ENCODE measurements at places on chromosomes 2 and 18.

DNA sequence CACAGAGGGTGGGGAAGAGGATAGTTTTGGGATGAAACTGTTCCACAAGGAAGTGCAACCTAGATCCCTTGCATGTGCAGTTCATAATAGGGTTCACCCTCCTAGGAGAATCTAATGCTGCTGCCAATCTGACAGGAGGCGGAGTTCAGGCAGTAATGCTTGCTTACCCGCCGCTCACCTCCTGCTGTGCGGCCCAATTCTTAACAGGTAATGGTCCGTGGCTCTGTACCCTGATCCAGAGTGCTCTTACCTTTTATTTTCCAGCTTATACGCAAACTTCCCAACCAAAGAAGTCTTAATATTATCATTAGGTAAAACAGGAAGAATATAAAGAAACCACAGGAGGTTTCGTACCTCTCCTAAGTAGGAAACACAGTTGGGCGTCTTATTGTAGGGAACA lies 82.7 kb upstream of the CD302 start:
- DNase-seq = no peak

GRCh38 chr2:26504002-26504401 lies 26.1 kb upstream of the OTOF start:
- no peak for DNase-seq

DNA sequence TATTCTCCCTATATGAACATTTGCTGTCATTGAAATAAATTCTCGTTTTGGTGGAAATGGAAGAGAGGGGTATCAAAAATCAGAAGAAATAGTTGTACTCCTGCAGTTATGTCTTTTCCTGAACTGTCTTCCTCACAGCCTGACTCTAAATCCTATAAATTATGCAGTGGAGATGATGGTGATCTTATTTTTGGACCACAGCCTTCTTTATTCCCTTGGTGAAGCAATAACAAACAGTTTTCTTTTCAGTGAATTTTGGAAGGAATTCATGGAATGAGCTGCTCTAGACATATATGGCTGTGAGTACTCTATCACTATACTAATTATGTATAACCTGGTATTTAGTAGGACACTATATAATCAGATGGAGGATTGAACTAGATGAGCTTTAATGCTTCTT lies 1.7 kb upstream of the SLC25A12 start:
- DNase-seq = no peak

DNA sequence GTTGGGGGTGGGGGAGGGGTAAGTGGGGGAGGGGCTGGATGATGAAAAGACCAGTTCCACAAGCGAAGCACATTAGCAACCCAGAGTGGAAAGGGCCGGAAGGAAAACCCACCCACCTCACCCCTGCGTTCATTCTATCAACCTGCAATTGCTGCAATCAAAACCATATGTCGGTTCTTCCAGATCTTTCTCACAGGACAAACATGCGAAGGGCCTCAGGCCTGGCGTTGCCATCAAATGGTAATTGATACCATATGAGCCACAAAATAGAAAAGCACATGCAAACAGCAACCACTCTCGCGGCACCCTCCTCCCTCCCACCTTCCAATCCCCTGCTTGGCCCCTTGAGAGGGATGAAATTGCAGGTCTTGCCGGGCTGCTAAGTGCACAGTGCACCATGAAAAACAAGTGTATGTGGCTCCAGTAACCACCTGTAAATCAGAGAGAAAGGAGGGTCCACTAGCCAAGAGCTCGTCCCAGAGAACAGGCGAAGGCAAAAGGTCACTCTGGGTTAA lies 287.5 kb downstream of the TCF4 start:
- DNase-seq = no peak

GRCh38 chr2:175136334-175137215 lies 31.4 kb downstream of the ATF2 start:
- no peak for DNase-seq

GRCh38 chr2:3594493-3595281 lies at the start of gene COLEC11:
Gene COLEC11, plus strand, starts transcription at chr2:3595112. Its CDS starts 9,229 bp downstream, at chr2:3604341.
- DNase-seq = peak; percentile 84

All from ELF-1 (cell line).